Smooth muscle cell of bladder (primary cell): ENCODE measurements at places on chromosomes 16 and 17. TPM values are rescaled to one million over a fixed set of nuclear protein-coding genes. Genes with fewer than 3 reads are reported as not detected.

Gene SLC16A6
- total RNA-seq, result 0.18 and 1.00 TPM in 2 replicates

Gene PRSS22
- not detected in 2 replicates for total RNA-seq

Gene GPRC5C
- total RNA-seq, result 10.7 and 10.9 TPM in 2 replicates

Gene PRR11
- total RNA-seq, result 1.9 and 2.4 TPM in 2 replicates

Gene GNG13
- total RNA-seq, result not detected in 2 replicates

Gene RAMP2
- 0.09 and 0.14 TPM in 2 replicates for total RNA-seq

Gene PLCG2
- total RNA-seq, result 0.43 and 0.65 TPM in 2 replicates

Gene RPL26
- total RNA-seq, result 4,111 and 4,604 TPM in 2 replicates

Gene CLDN9
- total RNA-seq, result not detected in 2 replicates

Gene SULT1A4
- total RNA-seq, result 0.83 and 1.1 TPM in 2 replicates

Gene FGF11
- total RNA-seq, result 0.71 and 3.4 TPM in 2 replicates

Gene GPR179
- total RNA-seq, result under 0.01 TPM in 2 replicates

Gene MCRIP1
- 78.6 and 95.7 TPM in 2 replicates for total RNA-seq

Gene SLC5A11
- under 0.01 TPM in 1 of 2 replicates, not detected in the other for total RNA-seq

Gene NLRC5
- total RNA-seq, result 12.2 and 12.4 TPM in 2 replicates

Gene CES3
- 0.14 and 0.28 TPM in 2 replicates for total RNA-seq

Gene TBC1D3
- not detected in 2 replicates for total RNA-seq

Gene CLCN7
- 50.6 and 91.4 TPM in 2 replicates for total RNA-seq

Gene DLX3
- total RNA-seq, result not detected in 2 replicates

Gene SKAP1
- total RNA-seq, result not detected in 2 replicates

Gene IGF2BP1
- 0.14 and 1.1 TPM in 2 replicates for total RNA-seq

Gene BHLHA9
- total RNA-seq, result not detected in 2 replicates

Gene ADCY9
- total RNA-seq, result 39.1 and 42.0 TPM in 2 replicates

Gene HOXB2
- total RNA-seq, result 0.55 and 0.85 TPM in 2 replicates

Gene LYRM9
- 6.2 and 7.4 TPM in 2 replicates for total RNA-seq

Gene EPX
- not detected in 2 replicates for total RNA-seq

Gene PYDC1
- not detected in 2 replicates for total RNA-seq

Gene CA5A
- not detected in 2 replicates for total RNA-seq

Gene VMP1
- 163 and 175 TPM in 2 replicates for total RNA-seq

Gene WNT9B
- total RNA-seq, result not detected in 2 replicates

Gene FAM117A
- total RNA-seq, result 1.8 TPM in 2 replicates

Gene KCNJ18
- not detected in 2 replicates for total RNA-seq

Gene ATP1B2
- total RNA-seq, result not detected in 2 replicates

Gene ARL5C
- total RNA-seq, result not detected in 2 replicates

Gene PLD6
- total RNA-seq, result 2.1 and 2.9 TPM in 2 replicates

Gene CDH1
- total RNA-seq, result under 0.01 and 0.09 TPM in 2 replicates

Gene RRAD
- 7.1 and 13.5 TPM in 2 replicates for total RNA-seq
